CD4-positive, alpha-beta memory T cell (primary cell): ENCODE measurements at places on chromosomes 4 and X. TPM values are rescaled to one million over a fixed set of nuclear protein-coding genes. Genes with fewer than 3 reads are reported as not detected.

STBD1 gene
- 3.4 TPM for polyA plus RNA-seq

- no peak for DNase-seq
Observed at GRCh38 chrX:117335209-117335608, 781.4 kb downstream of the KLHL13 start.

GRCh38 chr4:34202154-34202553 is 2042.2 kb downstream of the ARAP2 start:
- no peak for DNase-seq

- DNase-seq, result no peak
Observed at GRCh38 chr4:182764137-182764536, 153.0 kb downstream of the DCTD start.
